ENCODE measurements at places on chromosomes 13 and 19.
A peak's percentile ranks its signal among the peaks of the same experiment; 100 is the strongest.

DNA sequence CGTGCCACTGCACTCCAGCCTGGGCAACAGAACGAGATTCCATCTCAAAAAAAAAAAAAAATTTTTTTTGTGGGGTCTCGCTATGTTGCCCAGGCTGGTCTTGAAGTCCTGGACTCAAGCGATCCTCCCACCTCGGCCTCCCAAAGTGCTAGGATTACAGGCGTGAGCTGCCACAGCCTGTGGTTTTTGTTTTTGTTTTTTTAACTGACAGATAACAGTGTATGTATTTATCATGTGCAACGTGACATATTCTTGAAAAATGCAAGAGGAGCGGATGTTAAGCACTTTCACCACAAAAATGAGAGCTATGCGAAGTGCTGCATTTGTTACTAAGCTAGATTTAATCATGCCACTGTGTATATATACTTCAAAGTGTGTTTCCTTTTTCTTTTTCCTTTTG, 49.0 kb downstream of the ARHGEF18 start:
- DNase-seq = no peak

DNA sequence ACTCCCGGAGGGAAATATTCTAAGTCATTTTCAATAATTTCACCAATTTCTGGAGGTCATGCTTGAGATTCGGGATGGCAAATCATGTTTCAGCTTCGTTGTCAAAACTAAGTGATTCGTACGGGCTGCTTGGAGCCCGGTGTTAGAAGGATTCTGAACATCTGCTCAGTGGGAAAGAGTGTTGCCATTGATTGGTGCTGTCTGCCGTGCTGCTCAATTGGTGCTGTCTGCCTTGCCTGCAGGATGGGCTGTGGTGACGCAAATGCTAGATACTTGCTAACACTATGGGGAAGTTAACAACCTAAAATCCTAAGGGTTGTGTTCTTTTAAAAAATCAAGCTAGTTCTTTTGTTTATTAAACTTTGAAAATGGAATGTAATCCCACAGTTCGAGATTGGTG, 17.3 kb upstream of the CACNG8 start:
- DNase-seq = no peak

- no peak for DNase-seq
Measured at GRCh38 chr19:6039566-6040225, 61.8 kb upstream of the RANBP3 start.

DNA sequence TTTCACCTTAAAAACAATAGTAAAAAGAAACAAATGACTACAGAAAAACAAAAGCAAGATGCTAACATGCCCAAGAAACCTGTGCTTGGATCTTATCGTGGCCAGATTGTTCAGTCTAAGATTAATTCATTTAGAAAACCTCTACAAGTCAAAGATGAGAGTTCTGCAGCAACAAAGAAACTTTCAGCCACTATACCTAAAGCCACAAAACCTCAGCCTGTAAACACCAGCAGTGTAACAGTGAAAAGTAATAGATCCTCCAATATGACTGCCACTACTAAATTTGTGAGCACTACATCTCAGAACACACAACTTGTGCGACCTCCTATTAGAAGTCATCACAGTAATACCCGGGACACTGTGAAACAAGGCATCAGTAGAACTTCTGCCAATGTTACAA, 6.0 kb downstream of the CKAP2 start:
- DNase-seq = no peak

GRCh38 chr13:65112531-65112941, 2117.6 kb downstream of the PCDH9 start:
- DNase-seq = no peak

DNA sequence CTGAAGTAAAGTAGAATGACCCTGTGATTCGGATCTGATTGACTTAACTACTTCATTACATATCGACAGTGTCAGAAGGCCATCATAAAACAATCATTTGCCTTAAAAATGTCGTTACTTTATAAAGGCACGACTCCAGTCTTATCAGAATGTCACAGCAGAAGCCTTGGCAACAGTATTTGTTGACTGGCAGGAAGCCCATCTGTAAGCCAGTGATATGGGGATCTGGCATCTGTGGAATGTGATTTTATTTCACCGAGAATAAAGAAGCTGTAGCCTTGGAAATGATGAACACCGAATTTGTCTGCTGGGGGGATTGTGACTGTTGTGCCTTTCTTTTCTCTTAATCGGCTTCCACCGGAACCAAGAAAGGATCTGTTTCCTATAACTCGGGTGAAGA, 362.5 kb downstream of the TDRD3 start:
- DNase-seq = no peak

- DNase-seq = no peak
Measured at GRCh38 chr13:37918751-37919150, 49.2 kb upstream of the TRPC4 start.

GRCh38 chr13:31986676-31987470, 44.7 kb upstream of the FRY start:
- DNase-seq = no peak

- no peak for DNase-seq
Measured at GRCh38 chr19:28003543-28003942, 1209.4 kb downstream of the UQCRFS1 start.

- DNase-seq = no peak
Measured at GRCh38 chr13:112103961-112104880, 37.3 kb downstream of the SOX1 start.

DNA sequence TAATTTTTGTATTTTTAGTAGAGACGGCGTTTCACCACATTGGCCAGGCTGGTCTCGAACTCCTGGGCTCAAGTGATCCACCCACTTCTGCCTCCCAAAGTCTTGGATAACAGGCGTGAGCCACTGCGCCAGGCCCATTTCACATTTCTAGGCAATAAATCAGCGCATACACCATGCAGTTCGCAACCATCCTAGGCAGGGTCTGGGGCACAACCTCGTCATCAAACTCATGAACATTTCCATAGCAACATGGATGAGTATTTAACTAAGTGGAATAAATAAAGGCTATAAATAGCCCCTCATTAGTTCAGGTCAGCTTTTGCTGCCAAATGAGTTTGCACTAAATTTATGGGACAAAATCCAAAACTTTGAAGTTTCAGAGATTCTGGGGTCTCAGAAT, 8.2 kb downstream of the MEIS3 start:
- no peak for DNase-seq

DNA sequence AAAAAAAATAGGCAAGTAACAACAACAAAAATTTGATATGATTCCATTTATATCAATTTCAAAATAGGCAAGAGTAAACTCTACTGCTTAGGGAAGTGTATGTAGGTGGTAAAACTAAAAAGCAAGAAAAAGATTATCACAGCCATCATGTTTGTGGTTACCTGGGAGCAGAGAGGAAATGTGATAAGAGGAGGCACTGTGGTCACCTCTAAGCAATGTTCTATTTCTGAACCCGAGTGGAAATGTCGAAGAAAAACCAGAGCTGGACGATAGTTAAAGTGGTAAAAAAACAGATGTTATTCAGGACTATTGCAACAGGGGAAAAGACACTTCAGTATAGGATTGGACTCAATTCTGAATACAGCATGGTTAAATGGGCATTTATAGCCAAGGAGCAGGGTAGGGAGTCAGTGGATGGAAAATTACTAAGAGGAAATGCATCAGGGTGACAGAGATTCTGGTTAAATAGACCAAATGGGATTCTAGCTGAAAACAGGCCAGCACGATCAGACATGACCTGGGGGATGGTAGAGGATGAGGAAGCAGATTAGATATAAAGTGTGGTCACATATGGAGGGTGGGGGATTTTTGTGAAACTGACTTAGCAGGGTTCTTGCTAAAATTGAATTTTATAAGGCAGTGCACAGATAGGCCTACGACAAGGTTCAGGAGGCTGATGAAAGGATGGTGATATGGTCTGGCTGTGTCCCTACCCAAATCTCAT, 6.0 kb upstream of the TEX30 start:
- DNase-seq = no peak

DNA sequence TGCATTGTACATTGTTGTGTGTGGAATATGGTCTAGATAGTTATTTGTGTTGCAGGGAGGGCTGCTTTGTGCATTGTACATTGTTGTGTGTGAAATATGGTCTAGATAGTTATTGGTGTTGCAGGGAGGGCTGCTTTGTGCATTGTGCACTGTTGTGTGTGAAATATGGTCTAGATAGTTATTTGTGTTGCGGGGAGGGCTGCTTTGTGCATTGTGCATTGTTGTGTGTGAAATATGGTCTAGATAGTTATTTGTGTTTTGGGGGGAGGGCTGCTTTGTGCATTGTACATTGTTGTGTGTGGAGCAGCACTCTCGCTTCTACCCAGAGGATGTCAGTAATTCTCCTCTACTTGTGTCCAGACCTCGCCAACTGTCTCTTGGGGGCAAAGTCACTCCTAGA, 36.3 kb upstream of the ZNF835 start:
- DNase-seq = no peak

DNA sequence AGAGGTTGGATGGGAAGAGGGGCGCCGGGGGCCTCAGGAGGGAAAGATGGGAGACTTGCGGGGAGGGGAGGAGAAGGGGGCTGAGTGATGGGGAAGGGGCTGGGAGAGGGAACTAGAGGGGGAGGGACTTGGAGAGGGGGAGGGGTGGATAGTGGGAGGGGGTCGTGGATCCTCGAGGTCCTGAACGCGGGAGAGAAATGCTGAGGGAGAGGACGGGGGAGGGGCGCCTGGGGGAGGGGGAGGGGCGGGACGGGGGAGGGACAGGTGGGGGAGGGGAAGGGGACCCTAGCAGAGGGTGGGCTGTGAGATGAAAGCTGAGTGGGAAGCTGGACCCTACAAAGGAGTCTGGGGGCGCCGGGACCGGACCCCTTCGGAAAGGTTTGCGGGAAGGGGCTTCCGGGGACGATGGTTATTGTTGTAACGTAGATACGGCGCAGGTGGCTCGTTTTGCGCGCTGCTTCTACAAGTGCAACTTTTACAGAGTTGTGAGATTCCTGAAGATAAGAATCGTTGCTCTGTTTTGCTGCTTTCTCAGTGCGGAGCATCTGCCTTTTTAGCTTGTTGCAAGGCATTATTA, 418 bp downstream of the ZNF444 start:
- DNase-seq = no peak

DNA sequence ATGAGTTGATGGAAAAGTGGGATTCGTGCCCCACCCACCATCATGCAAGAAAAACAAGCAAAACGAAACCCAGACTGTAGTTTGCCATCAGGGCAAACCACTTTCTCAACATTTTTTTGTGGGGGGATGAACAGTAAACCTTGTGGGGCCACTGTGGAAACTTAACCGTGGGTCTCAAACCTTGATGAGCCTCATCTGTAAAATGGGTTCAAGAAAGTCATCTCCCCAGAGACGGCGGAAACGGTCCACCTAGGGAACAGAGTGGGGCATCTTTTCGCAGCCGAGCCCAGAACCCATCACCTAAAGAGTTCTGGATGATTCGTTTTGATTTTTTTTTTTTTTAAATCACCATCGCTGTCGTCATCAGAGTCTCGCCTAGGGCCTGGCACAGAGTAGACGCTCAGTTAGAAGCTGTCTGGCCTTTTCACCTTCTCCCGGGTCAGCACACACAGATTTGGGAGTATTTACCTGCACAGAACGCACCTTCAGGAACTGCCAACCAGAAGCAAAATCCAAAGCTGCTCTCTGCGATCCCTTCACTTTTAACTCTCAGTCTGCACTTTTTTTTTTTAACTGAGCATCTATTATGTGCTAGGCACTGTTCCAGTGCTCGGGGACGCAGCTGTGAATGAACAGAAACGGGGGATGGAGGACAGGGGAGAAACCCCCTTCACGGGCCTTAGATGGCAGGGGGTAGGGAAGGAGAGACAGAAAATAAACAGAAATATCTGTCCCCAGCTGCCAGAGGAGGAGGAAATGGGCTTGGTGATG, 69.8 kb downstream of the CELF5 start:
- DNase-seq = no peak

DNA sequence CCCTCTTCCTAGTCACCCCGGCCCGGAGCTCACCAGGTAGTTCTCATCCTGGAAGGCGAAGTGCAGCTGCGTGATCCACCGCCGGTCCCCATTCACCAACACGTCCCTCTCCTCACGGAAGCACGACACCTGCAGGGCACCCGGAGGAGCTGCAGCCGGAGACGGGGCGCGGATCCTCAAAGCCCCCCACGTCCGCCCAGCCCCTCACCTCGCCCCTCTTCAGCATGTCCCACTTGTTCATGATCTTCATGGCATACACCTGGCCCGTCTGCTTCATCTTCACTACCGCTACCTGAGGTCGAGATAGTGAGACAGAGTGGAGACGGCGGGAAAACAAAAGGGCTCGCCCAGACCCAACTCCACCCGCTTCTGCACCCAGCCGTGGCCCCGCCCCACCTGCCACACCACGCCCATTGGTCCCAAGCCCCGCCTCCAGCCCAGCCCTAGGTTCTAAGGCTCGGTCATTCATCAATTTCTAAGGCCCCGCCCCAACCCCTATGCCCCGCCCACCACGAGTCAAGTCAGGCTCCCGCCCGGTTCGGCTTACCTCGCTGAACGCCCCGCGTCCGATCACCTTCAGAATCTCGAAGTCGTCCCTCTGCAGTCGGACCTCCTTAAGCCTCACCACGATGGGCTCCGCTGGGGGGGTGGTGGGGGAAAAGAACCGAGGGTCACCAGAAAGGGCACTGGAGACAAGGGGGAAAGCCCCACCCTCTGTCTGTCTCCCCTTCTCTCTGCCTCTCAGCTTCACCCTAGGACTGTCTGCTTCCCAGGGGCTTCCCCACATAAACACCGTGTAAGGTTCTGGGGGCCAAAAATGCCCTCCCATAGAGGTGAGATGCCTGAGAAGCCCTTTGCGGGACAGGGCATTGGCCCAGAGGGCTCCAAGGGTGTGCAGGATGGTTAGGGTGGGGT, 2.8 kb downstream of the DMPK start:
- DNase-seq = peak; percentile 97

DNA sequence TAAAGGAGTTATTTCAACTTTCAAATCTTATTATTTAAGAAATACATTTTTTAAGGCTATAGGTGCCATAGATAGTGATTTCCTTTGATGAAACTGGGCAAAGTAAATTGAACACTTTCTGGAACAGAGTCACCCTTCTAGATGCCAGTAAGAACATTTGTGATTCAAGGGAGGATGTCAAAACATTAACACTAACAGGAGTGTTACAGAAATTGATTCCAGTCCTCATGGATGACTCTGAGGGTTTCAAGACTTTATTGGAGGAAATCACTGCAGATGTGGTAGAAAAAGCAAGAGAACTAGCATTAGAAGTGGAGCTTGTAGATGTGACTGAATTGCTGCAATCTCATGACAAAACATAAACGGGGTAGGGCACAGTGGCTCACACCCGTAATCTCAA, 12.2 kb downstream of the KATNAL1 start:
- DNase-seq = no peak

- DNase-seq = no peak
Measured at GRCh38 chr13:112959206-112959605, 9.8 kb upstream of the MCF2L start.

DNA sequence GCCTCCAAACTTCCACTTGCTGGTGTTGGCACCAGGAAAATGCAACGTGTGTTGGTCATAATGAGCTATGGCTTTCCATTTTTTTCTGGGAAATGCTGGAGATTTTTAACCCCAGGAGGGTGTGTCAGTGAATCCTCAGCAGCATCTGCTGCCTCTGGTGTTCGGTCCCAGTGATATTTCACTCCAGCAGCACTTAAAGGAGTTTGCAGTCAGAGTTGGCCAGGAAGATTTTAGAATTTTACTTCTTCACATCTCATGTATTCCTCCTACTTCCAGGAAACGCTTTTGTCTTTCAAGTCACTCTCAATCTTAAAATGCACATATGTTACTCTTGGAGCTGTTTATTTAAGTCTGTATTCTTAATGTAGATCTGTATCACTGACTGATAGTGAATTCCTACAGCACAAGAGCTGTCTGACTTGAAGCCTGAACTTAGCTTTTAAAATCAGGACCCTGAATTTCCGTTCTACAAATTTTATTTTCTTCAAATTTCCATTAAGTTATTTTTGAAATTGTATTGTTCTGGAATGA, 903.4 kb upstream of the SLC10A2 start:
- no peak for DNase-seq
